GM04504 (cell line): ENCODE measurements at places on chromosomes 3 and 15.

- DNase-seq: no peak
Measured at GRCh38 chr3:55891106-55891505, 404.0 kb upstream of the WNT5A start.

DNA sequence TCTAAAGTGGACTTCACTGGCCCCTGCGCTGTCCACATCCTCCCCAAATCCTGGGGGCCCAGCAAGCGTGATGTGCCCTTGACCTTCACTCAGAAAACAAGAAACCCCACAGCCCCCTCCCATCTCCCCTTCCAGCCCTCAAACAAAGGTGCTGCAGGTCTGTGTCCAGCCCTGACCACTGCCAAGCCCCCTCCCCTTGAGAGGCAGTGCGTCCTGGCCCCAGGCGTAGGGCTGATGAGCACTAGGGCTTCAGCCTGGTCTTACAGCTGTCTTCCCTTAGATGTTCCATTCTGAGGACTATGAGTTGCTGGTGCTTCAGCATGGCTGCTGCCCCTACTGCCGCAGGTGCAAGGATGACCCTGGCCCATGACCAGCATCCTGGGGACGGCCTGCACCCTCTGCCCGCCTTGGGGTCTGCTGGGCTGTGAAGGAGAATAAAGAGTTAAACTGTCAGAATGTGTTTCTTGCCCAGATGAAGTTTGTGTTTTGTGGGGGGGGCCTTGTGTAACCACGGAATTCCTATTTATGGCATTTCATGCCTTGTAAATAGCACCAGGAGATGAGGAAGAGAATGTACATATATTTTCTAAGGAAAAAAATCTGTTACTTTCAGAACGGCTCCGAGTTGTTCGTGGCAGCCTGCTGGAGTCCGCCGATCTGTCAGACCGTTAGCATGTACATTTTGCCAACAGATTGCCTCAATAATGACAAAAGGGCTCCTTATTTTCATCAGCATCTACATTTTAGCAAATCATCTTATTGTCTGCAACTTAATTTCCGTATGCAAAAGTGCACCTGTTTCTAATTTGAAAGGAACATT is 8.3 kb upstream of the RHO start:
- no peak for DNase-seq

GRCh38 chr3:64354221-64354620 is 129.0 kb upstream of the PRICKLE2 start:
- DNase-seq: no peak

DNA sequence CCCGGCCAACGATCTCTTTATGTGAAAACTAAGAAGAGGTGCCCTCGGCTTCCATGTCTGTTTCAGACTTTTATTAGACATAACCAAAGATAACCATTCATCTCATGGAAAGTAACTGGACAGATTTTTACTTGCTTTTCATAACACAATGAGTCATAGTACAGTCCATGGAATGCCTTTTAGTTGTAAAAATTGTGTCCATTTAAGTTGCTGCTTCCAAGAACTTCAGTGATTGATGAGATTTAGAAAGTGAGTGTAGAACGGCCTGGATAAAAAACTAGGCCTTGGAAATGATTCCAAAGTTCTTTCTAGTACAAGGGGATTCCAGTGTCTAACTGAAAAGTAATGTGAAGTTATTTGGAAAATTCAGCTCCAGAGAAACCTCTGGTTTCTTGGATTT is 10.8 kb downstream of the EIF2AK4 start:
- DNase-seq: peak; percentile 75

DNA sequence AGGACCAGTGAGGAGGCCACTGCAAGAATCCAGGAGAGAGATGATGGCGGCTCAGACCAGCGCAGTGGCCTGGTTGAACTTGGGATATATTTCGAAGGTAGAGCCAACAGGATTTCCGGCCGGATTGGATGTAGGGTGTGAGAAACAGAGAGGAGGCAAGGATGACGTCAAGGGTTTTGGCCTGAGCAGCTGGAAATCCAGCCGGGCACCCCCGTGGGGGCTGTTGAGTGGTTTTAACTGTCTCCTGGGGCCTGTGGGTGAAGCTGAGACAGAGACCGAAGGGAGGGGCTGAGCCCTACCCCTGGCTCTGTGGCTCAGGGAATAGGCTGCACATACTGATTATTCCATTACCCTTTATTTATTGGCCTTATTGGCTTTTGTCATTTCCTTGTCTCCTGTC is 45.7 kb downstream of the EXOG start:
- DNase-seq: no peak

DNA sequence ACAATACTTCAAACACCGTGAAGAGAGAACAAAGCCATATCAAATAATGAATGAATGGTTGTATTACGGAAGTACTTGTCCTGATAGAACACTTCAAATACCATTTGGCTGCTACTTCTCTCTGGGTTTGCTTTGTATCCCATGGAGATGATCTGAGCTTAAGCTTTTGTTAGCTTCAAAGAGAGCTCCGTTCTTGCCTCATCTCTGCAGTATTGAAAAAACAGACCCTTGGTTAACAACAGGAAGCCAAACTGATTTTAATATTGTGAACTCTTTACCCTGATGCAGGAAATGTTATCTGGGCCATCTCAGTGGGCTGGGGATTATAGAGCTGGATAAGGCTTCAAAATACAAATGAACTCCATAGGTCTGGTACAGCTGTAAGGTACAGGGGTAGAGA is 101.0 kb downstream of the CHL1 start:
- DNase-seq: no peak

- DNase-seq: no peak
Measured at GRCh38 chr15:52789601-52790168, 451 bp downstream of the ONECUT1 start.

DNA sequence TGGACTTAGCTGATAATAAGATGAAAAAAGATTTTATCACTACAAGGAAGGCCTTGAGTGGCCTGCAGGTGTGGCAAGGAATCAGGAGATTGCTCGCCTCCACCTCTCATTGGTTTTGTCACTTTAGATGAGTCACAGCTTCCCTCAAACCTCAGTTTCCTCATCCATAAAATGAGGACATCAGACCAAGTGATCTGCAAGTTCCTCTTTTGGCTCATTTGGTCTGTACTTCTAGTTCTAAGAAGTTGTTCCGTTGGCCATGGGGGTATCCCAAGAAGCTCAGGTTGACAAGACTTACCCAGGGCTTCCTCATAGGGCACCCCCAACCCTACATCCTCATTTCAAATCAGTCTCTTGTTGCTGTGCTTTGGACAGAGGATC is 254.1 kb downstream of the UACA start:
- DNase-seq: no peak

GRCh38 chr15:71010997-71011396 is 104.3 kb upstream of the THSD4 start:
- DNase-seq: no peak

- DNase-seq: peak; percentile 87
Measured at GRCh38 chr15:64247906-64248541, 85.2 kb upstream of the PPIB start.

DNA sequence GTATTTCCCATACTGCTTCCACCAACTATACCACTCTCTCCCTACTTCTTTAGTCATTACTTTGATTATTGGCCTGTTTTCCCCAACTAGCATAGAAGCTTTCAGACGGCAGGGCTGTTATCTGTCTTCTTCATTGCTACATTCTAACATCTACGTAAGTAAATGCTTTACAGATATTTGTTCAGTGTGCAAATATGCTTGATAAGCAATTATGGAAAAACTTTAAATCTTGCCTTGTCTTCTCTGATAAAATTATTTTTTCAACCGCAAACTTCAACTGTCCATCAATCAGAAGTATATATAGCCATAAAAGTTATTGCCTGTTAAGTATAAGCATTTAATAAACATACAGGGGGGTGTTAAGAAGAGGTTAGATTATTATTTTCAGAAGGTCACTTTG is 35.7 kb downstream of the ZDHHC23 start:
- no peak for DNase-seq

DNA sequence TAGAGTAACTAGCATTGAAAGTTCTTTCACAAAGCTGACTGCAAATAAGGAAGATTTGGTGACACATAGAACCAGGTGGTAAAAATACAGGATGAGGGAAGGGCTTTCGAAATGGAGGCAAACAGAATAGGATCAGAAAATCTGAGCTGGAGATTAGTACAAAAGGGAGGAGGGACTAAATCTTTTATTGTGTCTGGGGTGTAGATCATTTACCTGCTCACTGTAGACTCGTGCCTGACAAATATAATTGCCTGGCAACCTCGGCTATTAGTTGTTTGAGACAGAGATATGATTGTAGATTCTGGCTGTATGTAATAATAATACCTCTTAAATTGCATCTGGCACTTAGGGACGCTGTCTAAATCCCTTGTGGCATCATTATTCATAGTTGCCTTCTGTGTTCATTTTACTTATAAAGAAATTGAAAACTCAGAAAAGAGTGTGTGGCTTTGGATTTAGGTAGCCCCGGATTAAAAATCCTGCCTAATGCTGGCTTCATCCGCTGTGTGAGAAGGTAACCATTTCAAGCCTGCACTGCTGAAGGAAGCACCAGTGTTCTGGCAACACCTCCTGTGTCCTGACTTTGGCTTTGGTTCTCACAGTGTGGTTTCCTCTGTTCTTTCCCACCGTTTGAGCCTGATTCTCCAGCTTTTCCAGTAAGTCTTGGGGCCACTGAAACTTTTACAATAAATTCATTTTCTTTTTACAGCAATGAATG is 25.0 kb upstream of the GPR160 start:
- DNase-seq: no peak

DNA sequence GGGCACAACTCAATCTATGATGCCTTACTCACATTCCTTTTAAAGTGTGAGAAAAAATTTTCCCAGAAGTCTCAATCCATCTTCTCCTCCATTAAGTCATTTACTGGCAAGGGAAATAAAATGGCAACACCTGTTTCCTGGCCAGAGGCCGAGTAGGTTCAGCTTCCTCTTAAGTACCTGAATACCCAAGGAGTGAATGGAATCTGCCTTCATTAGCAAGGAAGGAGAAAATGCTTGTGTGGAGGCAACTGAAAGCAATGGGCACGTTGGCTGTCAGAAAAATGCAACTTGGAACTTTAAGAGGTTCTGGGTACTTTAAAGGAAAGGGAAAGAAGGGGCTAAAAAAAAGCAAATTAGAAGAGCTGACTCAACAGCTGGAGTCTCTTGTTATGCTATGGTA is 423.6 kb upstream of the ARL6 start:
- no peak for DNase-seq

DNA sequence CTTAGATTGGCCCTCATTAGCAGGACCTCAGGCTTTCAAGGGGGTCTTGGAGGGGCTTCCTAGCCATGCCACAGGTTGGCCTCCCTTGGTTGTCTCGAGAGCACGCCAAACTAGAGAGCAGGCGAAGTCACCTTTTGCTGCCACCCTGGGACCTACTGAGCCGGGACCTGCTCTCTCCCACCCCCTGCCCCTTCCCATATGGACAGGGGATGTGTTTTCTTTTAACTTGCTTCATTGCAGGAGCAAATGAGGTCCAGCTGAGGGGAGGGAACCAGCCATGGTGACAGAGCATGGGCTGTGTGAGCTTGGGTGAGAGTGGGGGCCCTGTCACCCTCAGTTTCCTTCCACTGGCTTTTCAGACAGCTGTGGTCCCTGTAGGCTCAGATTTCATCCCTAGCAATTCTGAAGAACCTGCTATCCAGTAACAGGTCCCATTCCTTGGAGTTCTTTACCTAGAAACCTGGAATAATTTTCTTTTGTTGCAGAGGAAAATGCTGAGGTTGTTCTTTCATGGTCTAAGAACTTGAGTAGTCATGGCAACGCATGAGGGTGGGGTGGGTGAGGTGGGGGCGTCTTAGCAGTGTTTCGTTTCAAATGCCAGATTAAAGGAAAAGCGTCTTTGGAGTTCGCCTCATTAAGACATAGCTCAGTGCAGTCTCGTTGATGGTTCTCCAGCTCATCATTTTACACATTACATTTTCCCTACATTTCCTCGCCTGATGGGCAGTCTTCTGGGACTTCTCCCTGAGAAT is 20.1 kb upstream of the MAGEF1 start:
- DNase-seq: no peak

DNA sequence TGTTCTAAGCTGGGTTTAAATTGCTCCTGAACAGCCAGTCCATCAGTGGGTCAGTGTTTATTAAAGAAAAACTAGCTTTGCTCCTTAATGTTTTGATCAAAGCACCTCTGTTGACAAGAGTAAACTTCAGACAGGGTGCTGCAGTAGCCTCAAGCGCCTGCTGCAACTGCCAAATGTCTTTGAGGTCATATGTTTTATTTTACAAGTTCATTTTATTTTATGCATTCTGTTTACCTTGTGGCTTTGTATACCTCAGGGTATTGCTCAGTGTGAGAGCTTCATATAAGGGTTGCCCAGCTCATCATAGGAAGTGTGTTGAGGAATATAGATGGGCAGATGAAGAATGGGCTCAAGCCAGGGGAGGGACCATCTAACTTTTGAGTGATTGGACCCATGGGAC is 8.5 kb downstream of the MYZAP start:
- DNase-seq: no peak

DNA sequence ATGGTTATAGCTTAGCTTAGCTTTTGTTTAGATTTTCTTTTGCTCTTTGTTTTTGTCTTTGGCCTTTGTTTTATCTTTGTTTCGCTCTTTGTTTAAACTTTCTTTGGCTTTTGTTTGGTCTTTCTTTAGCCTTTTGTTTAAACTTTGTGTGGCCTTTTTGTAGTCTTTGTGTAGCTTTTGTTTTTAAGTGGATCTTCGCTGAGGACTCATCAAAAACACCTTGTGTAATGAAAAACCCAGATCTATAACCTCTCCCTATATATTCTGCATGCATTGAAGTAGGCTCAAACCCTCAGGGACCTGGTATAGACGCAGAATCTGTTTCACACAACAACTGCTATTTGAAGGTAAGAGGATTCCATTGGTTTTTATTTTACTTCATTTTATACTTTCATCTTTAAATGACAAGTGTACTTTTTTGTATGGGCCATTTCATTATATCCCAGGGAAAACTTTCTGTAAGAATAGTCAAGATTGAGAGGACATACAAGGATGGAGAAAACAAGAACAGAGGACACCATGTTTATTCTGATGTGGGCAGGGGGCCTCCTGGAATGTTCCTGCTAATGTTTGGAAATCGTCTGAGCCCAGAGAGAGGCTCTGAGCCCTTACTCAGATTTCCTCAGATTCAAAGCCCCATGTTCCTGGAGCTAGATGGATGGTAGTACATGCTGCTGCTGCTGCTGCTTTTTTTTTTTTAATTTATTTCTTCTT is at the start of gene MOBP:
Gene MOBP, plus strand, starts transcription at position 287 of the 714 bp plus-strand sequence. CDS start 34,390 bp downstream, outside the sequence.
- no peak for DNase-seq

GRCh38 chr3:196974661-196975060 is 6.0 kb upstream of the PIGZ start:
- no peak for DNase-seq

- no peak for DNase-seq
Measured at GRCh38 chr15:77825546-77825945, 192.8 kb upstream of the LINGO1 start.

DNA sequence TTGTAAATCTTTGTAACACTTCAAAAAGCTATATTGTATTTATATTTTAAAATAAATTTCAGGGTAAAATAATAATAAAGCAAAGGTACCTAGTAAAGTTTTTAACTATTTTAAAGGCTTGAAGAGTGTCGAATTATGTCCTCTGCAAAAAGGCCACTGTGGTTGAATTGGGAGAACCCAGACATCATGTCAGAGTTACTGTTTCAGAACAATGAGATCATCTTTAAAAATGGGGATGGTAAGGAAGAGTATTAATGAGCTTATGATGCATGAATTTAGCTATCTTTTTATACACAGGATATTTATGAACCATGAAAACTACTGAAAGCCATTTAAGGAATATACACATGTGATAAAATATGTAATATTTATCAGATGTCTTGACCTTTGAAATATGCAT is 26.3 kb downstream of the KCNMB3 start:
- no peak for DNase-seq

GRCh38 chr3:181630853-181631252 is 80.9 kb upstream of the SOX2 start:
- DNase-seq: no peak
